ENCODE measurements at places on chromosomes 13 and 19.
A peak's percentile ranks its signal among the peaks of the same experiment; 100 is the strongest.

GRCh38 chr13:98954313-98954712 lies 23.6 kb downstream of the DOCK9 start:
- DNase-seq = no peak

DNA sequence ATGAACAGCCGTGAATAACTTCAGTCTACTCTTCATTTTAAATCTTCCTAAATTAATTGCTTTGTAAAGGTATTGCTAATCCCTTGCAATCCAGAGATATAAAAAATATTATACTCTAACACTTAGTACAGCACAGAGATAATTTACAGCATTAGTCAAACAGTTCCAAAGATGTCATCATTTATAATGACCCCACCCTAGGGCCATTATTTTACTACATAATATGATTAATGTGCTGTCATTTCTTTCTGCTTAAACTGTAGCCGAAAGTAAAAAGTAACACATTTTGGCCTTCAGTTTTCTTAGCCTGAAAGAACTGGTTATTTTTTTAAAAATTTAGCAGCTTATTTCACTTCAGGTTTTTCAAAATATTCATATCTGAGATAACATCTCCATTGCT lies 256.3 kb upstream of the RFC3 start:
- DNase-seq = no peak

GRCh38 chr19:55075371-55075998 lies at the start of gene EPS8L1:
Gene EPS8L1, plus strand, starts transcription at chr19:55075869. Its CDS starts 576 bp downstream, at chr19:55076445.
- DNase-seq = no peak

- DNase-seq = no peak
Observed at GRCh38 chr19:14603990-14604387, 21.1 kb downstream of the CLEC17A start.

DNA sequence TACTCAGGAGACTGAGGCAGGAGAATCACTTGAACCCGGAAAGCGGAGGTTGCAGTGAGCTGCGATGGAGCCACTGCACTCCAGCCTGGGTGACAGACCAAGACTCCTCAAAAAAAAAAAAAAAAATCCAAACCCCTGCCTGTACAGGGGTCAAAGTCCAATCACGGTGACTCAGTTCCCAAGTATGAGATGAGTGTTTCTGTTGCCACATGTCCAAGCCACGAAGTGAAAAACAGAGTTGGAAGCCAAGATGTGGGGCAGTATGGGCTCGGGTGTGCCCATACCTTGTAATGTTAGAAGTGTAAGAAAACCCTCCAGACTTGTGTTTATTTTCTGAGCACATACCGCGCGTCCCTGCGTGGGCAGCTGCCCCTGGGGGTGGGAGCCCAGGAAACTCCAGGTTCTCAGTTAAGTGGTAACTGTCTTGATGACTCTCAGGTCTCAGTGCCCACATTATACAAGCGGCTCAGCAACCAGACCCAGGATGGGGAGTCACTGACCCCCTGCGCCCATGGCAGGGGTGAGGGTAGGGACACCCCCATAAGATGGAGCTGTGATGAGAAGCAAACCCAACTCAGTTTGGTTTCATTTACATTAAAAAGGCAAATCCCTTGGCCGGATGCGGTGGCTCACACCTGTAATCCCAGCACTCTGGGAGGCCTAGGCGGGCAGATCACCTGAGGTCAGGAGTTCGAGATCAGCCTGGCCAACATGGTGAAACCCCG lies 1.2 kb upstream of the GPX4 start:
- DNase-seq = no peak

GRCh38 chr19:49391581-49392399 lies 3.7 kb downstream of the KASH5 start:
- DNase-seq = peak; percentile 72

- no peak for DNase-seq
Observed at GRCh38 chr13:52845766-52846566, 2.5 kb downstream of the PCDH8 start.

- peak; percentile 56 for DNase-seq
Observed at GRCh38 chr19:38263689-38264485, 486 bp upstream of the SPINT2 start.
